ENCODE measurements at places on chromosomes 7 and 10.

DNA sequence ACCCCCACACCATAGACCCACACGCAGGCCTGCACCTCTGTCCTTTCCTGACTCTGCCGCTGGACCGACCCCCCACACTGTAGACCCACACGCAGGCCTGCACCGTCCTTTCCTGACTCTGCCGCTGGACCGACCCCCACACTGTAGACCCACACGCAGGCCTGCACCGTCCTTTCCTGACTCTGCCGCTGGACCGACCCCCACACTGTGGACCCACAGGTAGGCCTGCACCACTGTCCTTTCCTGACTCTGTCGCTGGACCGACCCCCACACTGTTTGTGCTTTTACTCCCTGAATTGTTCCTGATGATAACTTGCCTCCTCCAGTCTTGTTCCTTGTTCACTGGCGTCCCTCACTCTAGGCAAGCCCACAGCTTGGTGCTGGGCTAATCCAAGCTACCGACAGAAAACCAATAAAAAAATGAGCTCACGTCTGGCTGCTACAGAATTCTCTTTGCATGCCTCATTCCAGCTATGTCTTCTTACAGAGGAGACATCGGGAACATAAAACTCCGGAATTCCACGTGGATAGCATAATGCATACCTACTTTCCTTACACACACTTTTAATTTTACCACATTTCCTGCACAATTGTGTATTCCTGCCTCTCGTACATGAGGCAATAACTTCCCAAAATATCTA, 494.3 kb downstream of the PTPRN2 start:
- DNase-seq: no peak

- no peak for DNase-seq
These were observed 2.0 kb downstream of the IGFBP1 start for GRCh38 chr7:45890125-45890901.

DNA sequence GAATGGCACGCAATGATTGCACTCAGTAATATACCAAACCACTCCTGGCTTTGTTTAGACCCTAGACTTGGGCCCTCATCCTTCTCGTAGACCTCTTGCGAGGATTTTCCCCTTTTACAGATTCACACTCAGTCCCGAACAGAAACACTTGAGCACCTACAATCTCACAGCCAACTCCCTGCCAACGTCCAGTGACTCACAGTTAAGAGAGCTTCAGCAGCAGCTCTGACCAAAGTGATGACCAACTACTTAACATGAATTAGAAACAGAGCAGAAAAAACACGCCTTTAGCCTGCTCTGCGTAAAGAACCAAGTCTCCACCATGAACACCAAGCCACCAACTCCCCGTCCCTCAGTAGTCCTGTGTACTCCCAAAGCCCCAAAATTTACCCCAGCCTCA, 2.2 kb downstream of the DNAJC30 start:
- DNase-seq: no peak

DNA sequence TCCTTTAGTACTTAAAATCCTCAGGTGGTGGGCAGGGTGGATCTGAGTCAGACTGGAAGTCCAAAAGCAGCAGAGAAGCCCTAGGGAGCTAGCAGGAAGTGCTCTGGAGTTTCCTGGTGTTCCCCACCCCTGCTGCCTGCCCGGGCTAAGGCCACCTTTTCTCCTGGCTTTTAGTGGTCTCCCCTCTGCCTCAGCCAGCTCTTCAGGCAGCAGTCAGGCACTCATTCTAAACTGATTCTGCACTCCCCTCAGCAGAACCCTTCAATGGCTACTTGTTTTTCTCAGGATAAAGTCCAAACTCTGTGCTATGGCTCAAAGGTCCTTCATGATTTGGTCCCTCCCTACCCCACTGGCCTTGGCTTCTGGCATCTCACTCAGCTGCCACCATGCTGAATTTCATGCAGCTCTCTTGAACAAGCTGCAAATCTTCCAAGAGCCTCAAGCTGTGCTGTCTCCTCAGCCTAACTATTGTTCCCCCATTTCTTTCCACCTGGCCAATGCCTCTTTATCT, 28.9 kb upstream of the DNMBP start:
- DNase-seq: no peak

DNA sequence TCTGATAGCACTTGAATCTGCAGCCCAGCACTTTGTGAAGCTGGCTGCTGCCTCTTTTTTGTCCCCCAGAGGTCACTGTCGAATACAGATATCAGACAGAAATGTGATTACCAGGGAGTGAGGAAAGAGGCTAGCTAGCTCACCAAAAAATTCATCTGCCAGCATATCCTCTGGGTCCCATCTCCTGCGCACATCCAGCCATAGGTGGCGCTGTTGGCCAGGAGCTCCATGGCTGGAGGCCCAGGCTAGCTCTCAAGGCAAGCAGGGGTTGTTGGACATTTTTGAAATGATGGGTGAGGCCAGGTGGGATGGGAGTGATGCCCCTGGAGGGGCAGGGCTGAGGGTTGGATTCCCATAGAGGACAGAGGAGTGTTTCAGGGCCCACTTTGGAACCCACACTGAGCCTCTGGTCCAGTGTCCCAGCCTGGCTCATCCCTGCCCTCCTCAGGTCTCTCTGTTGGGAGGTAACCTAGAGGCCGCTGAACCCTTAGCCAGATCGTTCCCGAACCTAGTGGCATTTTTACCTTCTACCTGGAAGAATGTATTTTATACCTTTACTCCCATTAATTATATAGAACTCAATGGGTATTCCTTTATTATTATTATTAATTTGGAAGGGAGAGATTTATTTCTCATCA, 14.8 kb downstream of the DPCD start:
- peak; percentile 74 for DNase-seq

- no peak for DNase-seq
These were observed 73.5 kb downstream of the ZRANB1 start for GRCh38 chr10:125015356-125015944.

- no peak for DNase-seq
These were observed 161.9 kb downstream of the GRID1 start for GRCh38 chr10:86204421-86205305.

- no peak for DNase-seq
These were observed 11.0 kb downstream of the TMEM184A start for GRCh38 chr7:1544896-1545416.

GRCh38 chr10:74055383-74056049, 57.6 kb downstream of the VCL start:
- DNase-seq: no peak

DNA sequence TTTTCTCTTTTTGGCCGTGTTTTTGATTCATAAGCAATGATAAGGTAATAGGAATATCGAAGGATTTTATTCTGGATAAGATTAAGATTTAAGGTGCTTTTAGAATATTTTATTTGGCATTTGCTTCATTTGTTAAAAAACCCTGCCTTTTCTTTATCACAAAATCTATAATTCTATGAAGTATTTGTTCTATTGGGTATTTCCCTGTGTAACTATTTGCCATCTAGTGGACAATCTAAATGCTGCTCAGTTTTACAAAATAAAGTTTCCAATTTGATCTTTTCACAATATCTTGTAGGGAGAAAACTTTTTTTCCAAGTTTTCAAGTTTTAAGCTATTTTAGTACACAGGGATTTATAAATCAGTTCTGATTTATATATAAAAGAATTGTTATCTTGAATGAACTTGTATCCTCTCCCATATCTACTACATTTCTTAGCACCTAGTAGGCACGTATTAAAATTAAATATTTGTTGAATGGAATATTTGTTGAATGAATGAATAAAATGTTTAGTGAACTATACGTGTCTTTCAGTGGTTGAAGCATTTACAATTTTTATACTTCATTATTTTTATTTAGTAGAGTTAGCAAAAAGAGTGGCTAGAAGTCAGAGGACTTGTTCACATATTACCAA, 26.5 kb downstream of the ANKRD7 start:
- DNase-seq: no peak

DNA sequence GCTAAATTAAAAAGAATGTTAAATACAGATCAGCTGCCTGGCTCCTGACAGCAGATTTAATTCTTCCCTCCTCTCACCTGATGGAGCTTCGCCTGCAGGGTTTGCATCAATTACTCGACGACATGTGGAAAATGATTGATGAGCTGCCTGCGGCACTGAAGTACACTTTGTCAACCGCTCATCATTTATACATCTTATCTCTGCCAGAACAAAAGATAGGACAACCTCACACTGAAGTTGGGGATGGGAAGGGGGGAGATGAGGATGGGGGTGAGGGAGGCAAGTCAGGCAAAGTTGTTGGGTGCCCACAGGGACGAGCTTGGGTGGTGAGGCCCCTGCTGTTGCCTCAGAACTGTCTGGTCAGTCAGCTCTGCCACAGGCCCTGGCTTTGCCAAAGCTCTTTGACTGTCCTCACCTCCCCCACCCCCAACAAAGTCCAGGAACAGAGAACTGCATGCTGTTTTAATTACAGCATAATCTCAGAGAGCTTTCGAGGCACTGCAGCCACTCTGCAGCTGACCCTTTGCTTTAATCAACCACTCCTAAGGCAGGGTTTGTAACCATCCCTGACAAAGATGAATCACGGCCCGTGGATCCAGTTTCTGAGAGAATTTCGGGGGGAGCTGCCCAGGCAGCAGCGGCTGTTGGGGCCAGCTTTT, 702.3 kb downstream of the LRMDA start:
- no peak for DNase-seq

DNA sequence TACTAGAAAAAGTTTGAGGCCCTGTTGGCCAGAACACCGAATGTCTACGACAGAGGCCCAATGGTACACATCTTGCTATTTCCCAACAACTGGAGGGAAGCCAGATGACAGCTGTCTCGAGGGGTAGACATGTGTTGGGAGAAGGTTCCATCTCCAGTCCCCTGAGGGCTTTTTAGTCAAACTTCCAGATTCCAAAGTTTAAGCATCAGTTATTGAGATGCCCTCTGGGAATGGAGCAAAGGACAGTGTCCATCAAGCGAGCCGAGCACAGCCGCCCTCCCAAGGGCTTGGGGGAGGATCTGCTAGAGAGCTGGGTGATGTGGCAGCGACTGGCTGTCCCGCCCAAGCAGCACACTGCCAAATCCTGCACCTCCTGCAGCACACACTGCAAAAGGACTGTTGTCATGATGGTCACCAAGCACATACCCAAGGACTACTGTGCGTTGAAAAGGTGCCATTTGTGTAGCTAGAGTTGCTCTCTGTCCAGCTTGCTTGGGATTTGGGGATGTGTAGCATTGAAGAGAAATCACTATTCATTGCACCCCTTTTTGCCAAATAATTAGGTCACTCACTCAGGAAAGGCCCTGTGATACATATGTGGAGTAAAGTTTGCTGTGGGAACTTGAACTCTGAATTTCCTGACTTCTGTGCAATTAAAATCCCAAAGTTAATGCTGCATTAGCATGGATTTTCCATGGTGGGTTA, 164.6 kb downstream of the TRIL start:
- DNase-seq: no peak

DNA sequence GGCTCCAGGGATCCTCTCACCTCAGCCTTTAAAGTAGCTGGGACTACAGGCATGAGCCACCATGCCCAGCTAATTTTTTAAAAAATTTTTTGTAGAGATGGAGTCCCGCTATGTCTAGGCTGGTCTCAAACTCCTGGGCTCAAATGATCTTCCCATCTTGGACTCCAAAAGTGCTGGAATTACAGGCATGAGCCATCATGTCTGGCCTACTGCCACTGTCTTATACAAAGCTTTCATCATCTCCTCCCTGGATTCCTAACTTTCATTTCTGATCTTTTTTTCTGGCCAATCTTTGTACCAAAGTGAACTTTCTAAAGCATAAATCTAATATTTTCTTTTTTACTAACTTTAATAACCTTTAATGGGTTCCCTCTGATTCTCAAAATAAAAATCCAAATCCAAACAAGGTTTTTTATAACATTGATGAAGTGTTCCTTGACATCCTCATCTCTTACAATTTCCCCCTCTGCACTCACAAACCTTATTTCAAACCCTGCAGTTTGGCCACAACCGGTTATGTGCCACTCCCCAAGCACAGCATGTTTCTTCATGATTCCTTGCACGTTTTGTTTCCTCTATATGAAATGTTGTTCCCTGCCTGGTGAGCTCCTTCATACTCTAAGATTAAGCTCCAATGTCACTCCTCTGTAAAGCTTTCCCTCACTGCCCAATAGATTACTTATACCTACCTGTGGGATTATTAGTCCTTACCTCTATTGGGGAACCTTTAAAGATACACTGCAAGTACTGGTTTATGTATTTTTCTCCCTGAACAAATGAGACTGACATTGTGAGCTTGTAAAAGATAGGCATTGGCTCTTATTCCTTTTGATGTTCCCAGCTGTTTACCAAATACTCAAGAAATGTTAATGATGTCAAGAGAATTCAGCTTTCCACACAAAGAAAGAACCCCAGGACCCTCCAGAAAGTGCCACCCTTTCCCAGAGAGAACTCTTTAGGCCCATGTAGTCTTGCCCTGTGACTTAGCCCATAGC, 101.7 kb downstream of the HOXA1 start:
- DNase-seq: no peak

DNA sequence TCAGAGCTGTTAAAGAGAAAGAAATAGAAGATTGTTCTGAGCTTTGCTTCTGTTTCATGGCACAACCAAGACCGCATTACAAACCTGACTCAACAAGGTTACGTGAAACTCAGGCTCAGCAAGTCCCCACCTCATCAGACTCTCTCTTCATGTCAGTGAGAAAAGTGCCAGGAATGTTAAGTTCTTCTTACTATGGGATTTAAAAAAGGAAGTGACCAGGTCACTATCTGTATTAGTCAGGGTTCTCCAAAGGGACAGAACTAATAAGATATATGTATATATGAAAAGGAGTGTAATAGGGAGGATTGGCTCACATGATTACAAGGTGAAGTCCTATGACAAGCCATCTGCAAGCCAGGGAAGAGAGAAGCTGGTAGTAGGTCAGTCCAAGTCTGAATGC, 25.4 kb upstream of the PAPSS2 start:
- no peak for DNase-seq

DNA sequence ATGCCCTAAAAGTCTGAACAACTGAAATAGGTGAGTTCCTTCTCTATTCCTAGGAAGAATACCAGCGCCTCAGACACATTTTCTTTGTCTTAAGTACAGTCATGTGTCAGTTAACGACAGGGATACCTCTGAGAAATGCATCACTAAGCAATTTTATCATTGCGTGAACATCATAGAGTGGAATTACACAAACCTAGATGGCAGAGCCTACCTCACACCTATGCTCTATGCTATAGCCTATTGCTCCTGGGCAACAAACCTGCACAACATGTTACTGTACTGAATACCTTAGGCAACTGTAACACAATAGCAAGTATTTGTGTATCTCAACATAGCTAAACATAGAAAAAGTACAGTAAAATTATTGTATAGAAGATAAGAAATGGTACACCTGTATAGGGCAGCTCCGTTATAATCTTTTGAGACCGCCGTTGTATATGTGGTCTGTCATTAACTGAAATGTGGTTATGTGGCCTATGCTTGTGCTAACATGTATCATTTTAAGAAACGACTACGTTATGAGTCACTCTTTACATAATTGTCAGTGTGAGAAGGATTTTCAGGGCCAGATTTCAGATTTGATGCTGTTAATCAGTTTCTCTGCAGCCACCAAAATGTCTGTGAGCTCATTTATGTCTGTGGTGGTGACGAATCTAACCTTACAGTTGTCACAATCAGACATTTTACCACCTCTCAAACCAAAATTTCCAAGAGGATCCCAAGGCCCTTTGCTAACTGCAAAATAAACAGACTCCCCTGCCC, 66.1 kb upstream of the STK17A start:
- DNase-seq: no peak

Measured in frontal cortex (tissue), 4 donors.